Fibroblast of lung (primary cell): ENCODE measurements at places on chromosomes 5 and 9.

DNA sequence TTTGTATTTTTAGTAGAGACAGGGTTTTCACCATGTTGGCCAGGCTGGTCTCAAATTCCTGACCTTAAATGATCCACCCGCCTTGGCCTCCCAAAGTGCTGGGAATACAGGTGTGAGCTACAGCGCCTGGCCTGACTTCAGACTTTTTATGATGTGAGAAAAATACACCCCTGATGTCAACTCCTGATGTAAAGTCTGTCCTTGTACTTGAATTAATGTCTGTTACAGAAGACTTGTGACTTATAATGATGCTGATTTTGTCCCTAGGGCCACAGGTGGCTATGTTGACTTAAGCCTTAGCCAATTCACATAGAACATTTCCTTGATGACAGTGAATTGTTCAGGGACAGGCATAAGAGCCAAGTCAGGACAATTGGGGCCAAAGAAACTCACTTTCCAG is 42.5 kb upstream of the MELK start:
- no peak overlapping the region for H3K4me3 ChIP-seq
- no peaks in the 10 kb centered on the region for H3K4me1 ChIP-seq
- no peak for DNase-seq

DNA sequence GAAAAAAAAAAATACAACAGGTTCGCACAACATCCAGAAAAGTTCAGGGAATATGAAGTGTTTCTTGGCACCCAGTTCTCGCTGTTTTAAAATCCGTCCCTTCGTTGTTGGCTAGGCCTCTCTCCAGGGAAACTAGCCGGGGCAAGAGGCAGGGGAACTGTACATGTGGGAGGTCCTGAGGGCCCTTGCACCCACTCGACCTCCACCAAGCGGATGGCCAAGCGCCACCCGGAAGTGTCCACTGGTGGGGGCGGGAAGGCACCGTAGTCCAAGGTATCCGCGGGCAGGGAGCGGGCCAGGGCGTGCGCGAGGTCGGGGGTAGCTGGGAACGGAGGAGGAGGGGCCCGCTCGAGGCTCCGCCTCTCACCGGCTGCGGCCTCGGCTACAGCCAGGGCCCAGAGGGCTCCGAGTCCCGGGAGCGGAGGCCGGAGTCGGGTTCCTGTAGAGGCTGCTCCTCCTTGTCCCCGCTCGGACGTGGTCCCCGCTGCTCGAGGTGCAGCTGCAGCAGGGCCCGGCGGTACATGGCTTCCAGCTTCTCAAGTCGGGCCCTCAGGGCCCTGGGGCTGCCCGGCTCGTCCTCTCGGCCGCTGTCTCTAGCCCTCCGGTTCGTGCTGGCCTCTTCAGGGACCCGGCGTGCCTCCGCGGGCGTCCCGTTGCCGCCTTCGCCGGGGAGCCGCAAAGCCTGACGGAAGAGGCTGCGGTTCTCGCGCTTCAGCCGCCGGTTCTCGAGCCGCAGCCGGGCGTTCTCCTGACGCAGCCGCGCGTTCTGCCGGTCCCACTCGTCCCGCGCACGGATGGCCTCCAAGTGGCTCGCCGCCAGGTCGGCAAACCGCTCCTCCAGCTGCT is 720 bp downstream of the TUSC1 start:
- H3K27me3 ChIP-seq = no peaks in the 10 kb centered on the region
- DNase-seq = peak; percentile 80
- H3K36me3 ChIP-seq = no peaks in the 10 kb centered on the region
- no peaks in the 10 kb centered on the region for H3K4me1 ChIP-seq

- no peak overlapping the region for H3K4me3 ChIP-seq
- DNase-seq = no peak
- no peaks in the 10 kb centered on the region for H3K27me3 ChIP-seq
- no peak overlapping the region for H3K27ac ChIP-seq
- peaks cover 15% of the 10 kb centered on the region for H3K36me3 ChIP-seq
- H3K4me1 ChIP-seq = peaks cover 37% of the 10 kb centered on the region
Measured at GRCh38 chr9:121289772-121290370, 21.9 kb downstream of the GSN start.

GRCh38 chr5:170545313-170545712 is 41.5 kb downstream of the KCNIP1 start:
- no peaks in the 10 kb centered on the region for H3K27me3 ChIP-seq
- no peaks in the 10 kb centered on the region for H3K4me1 ChIP-seq
- H3K4me3 ChIP-seq = no peak overlapping the region
- no peak for DNase-seq

GRCh38 chr5:72611118-72611730 is 104.0 kb upstream of the ZNF366 start:
- no peaks in the 10 kb centered on the region for H3K4me1 ChIP-seq
- no peaks in the 10 kb centered on the region for H3K36me3 ChIP-seq
- H3K27ac ChIP-seq = no peak overlapping the region

DNA sequence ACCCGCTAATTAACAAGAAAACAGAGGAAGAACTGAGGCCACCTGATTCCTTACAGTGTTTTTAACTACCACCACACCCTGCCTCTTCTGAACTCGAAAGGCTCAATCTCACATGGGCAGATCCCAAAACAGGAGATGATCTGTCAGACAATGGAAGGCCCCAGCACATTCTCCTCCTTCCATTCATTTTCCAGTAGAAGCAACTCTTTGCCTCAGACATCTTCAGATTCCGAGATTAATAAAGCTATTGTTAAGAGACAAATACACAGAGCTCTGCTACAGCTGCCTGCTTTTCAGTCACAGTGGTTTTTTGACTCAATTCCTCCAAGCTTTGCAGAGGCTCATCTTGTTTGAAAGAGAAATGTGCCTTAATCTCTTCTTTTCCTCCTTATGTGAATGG is 127.2 kb upstream of the ADAMTSL1 start:
- no peaks in the 10 kb centered on the region for H3K4me1 ChIP-seq
- no peaks in the 10 kb centered on the region for H3K27me3 ChIP-seq
- no peaks in the 10 kb centered on the region for H3K36me3 ChIP-seq
- H3K27ac ChIP-seq = no peak overlapping the region
- DNase-seq = no peak
- no peak overlapping the region for H3K4me3 ChIP-seq

- no peak overlapping the region for H3K4me3 ChIP-seq
- peak; percentile 87 for DNase-seq
- H3K4me1 ChIP-seq = peaks cover 46% of the 10 kb centered on the region
Measured at GRCh38 chr9:127133739-127134167, 11.3 kb upstream of the ANGPTL2 start.

DNA sequence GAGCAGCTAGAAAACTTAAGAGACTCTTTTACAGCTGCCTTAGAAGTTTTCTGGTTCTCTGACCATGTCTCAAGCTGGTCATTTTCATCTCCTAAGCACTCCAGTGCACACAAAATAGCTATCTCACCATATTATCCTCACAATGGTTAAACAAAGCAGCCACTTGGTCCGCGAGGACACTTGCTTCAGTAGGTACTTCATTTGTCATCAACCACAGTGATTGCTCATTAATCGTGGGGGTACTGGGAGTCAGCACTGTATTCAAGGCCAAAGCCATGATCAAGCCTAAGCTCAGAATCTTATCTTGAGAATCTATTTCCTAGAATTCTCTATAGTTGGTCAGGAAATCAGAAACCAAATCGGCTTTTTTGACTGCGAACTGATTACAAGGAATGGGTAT is 2.9 kb downstream of the ARL14EPL start:
- H3K27me3 ChIP-seq = no peaks in the 10 kb centered on the region
- no peaks in the 10 kb centered on the region for H3K36me3 ChIP-seq
- H3K4me3 ChIP-seq = no peak overlapping the region

DNA sequence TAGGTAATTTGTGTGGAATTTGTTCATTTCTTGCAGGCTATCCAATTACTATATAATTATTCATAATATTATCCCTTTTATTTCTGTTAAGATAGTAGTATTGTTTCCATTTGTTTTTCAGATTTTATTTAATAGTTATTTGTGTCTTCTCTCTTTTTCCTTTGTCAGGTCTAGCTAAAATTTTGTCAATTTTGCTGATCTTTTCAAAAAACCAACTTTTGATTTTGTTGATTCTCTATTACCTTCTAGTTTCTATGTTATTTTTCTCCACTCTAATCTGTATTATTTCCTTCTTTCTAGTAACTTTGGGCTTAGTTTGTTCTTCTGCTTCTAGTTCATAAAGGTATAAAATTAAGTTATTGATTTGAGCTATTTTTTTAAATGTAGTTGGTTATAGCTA is 76.3 kb downstream of the OSTF1 start:
- H3K4me3 ChIP-seq = no peak overlapping the region
- DNase-seq = no peak
- no peak overlapping the region for H3K27ac ChIP-seq

GRCh38 chr9:113454914-113455761 is 8.4 kb upstream of the RGS3 start:
- H3K36me3 ChIP-seq = no peaks in the 10 kb centered on the region
- no peaks in the 10 kb centered on the region for H3K27me3 ChIP-seq
- peak; percentile 84 for DNase-seq
- peak overlapping the region; percentile 58 for H3K27ac ChIP-seq
- H3K4me3 ChIP-seq = no peak overlapping the region

DNA sequence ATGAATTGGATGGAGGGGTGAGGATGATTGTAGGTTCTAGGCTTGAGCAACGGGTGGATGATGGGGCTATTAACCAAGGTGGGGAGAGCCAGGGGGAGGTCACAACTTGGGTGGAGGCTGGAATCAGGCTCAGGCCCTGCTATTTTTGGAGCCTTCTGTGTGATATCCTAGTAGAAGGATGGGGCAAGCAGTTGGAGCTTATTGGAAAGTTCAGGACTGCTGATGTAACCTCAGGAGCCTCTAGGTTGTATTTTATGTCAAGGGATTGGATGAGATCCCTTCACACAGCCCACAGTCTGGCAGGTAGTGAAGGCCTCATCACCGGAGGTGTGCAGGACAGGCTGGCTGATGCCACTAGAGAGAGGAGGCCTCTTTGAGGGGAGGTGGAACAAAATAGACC is 11.2 kb upstream of the RPS14 start:
- H3K4me3 ChIP-seq = no peak overlapping the region
- no peak for DNase-seq
- no peaks in the 10 kb centered on the region for H3K36me3 ChIP-seq
- H3K4me1 ChIP-seq = peaks cover 13% of the 10 kb centered on the region
- H3K27ac ChIP-seq = no peak overlapping the region

- DNase-seq = no peak
- H3K27ac ChIP-seq = no peak overlapping the region
- H3K4me1 ChIP-seq = no peaks in the 10 kb centered on the region
- H3K36me3 ChIP-seq = peaks cover 10% of the 10 kb centered on the region
- H3K4me3 ChIP-seq = no peak overlapping the region
- H3K27me3 ChIP-seq = no peaks in the 10 kb centered on the region
Measured at GRCh38 chr9:127660886-127661741, 45.7 kb upstream of the CFAP157 start.

GRCh38 chr5:68406767-68407241 is 191.2 kb downstream of the PIK3R1 start:
- H3K27me3 ChIP-seq = no peaks in the 10 kb centered on the region
- DNase-seq = no peak
- no peak overlapping the region for H3K27ac ChIP-seq
- H3K4me1 ChIP-seq = no peaks in the 10 kb centered on the region

- H3K36me3 ChIP-seq = no peaks in the 10 kb centered on the region
- no peak overlapping the region for H3K4me3 ChIP-seq
- H3K27ac ChIP-seq = no peak overlapping the region
- no peak for DNase-seq
- no peaks in the 10 kb centered on the region for H3K27me3 ChIP-seq
Measured at GRCh38 chr9:112434487-112434886, 52.1 kb upstream of the KIAA1958 start.

GRCh38 chr5:168712280-168712924 is 133.2 kb upstream of the PANK3 start:
- peaks cover 3% of the 10 kb centered on the region for H3K4me1 ChIP-seq
- no peak overlapping the region for H3K4me3 ChIP-seq
- H3K36me3 ChIP-seq = no peaks in the 10 kb centered on the region
- H3K27ac ChIP-seq = no peak overlapping the region
- H3K27me3 ChIP-seq = no peaks in the 10 kb centered on the region
- peak; percentile 99 for DNase-seq

DNA sequence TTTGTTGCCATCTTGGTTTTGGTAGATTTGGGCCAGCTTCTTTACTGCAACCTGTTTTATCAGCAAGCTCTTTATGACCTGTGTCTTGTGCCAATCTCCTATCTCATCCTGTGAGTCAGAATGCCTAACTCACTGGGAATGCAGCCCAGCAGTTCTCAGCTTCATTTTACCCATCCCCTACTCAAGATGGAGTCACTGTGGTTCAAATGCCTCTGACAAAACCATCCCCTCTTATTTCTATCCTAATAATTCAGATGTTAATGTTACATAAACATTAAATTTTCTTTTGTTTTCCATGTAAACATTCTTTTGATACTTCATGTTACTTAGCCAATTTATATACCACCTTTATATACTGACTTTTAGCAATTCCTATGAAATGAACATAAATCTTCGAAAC is 746.3 kb downstream of the CDH18 start:
- no peak overlapping the region for H3K4me3 ChIP-seq
- H3K27ac ChIP-seq = no peak overlapping the region
- no peaks in the 10 kb centered on the region for H3K27me3 ChIP-seq
- H3K4me1 ChIP-seq = no peaks in the 10 kb centered on the region
- peak; percentile 45 for DNase-seq

DNA sequence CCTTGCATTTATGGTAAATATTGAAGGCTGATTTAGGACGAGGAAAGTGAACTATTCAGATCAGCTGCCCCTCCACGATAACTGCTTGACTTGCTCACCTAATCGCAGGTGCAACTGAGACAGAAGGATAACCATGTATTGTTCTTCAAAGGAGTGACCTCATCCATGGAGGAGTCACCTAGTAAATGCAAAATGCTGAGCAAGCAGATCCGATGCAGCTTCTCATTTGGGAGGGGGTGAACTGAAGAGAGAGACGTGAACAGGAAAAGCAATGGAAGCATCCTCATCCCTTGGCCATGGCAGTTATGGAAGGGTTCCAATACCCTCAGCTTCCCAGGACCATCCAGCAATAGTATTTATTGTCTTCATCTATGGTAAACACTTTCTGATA is 47.5 kb downstream of the RASGRF2 start:
- no peaks in the 10 kb centered on the region for H3K36me3 ChIP-seq
- H3K27ac ChIP-seq = no peak overlapping the region
- no peak overlapping the region for H3K4me3 ChIP-seq
- no peak for DNase-seq
- peaks cover 2% of the 10 kb centered on the region for H3K4me1 ChIP-seq
- H3K27me3 ChIP-seq = no peaks in the 10 kb centered on the region

DNA sequence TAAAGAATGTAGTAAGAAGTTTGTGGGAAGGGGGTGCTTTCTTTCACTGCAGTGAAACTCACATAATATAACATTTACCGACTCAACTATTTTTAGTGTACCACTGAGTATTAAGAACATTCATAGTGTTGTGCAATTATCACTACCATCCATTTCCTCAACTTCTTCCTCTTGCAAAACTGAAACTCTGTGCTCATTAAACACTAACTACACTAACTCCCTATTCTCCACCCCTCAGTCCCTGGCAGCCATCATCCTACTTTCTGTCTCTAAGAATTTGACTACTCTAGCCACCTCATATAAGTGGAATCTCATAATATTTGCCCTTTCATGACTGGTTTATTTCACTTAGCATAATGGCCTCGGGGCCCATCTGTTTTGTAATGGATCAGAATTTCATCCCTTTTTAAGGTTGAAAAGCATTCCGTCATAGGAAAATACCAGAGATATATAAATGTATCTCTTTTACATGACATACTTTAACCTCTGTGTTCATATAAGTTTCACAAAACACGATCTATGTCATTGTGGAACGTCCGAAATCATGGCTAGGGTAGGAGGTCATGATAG is 56.3 kb upstream of the DIRAS2 start:
- no peaks in the 10 kb centered on the region for H3K4me1 ChIP-seq
- no peak overlapping the region for H3K27ac ChIP-seq
- H3K27me3 ChIP-seq = no peaks in the 10 kb centered on the region
- DNase-seq = no peak

- no peak overlapping the region for H3K4me3 ChIP-seq
- H3K36me3 ChIP-seq = no peaks in the 10 kb centered on the region
- no peak for DNase-seq
- H3K27me3 ChIP-seq = no peaks in the 10 kb centered on the region
- no peak overlapping the region for H3K27ac ChIP-seq
Measured at GRCh38 chr9:2700909-2701550, 16.3 kb upstream of the KCNV2 start.
